ENCODE measurements at places on chromosomes 5 and 9.

DNA sequence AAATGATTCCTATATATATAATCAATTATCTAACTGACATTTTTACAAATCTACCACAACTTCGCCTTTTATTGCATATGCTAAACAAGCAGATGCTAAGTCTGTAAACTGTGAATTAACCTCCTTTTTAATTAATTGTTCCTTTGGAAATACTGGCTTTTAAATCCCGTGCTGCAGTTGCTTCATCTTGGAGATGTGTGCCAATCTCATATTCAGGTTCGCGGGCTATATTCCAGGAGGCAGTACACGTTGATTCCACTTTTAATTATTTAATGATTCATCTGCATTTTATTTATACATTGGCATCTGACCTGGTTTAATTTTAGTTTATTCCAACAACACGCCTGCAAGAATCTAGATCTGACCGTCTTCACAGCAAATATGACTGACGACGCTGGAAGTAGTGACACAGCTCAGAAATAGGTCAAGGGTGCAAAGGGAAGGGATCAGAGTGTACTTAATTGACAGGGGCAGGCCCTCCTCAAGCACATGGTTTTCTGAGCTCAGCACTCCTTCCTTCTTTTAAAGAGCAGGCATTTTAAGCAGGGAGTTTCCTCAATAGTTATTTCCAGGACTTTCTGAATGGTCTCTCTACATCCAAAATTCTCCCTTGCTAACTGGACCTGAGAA, 125.2 kb downstream of the GLIS3 start:
- DNase-seq, result no peak

DNA sequence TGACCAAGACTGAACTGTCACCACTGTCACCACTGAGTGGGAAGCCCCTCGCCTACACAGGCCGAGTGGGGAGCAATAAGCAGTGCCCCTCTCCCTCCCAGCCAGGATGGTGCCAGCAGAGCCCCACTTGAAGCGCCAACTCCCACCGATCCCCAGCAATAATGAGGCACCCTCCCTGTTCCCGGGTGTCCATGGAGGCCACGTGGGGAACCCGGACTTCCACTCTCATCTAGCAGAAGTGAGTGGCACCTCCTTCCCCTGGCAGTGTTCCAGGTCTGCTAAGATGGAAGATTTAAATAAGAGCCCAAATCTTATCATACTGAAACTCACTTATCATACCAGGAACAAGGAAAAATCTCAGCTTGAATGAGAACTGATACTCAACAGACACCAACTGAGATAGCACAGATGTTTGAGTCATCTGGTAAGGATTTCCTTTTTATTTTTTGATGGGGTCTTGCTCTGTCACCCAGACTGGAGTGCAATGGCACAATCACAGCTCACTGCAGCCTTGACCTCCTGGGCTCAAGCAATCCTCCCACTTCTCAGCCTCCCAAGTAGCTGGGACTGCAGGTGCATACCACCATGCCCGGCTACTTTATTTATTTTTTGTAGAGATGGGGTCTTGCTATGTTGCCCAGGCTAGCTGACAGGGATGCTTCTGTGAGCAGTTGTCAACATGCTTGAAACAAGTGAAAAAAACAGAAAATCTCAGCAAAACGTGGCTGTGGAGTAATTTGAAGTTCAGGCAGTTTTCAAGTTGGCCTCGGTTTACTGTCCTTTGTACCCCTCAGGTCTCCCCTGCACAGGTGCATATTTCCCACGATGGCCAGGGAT, 29.6 kb upstream of the ASS1 start:
- DNase-seq, result no peak

GRCh38 chr9:136997830-136998234, 1.5 kb upstream of the CLIC3 start:
- no peak for DNase-seq

DNA sequence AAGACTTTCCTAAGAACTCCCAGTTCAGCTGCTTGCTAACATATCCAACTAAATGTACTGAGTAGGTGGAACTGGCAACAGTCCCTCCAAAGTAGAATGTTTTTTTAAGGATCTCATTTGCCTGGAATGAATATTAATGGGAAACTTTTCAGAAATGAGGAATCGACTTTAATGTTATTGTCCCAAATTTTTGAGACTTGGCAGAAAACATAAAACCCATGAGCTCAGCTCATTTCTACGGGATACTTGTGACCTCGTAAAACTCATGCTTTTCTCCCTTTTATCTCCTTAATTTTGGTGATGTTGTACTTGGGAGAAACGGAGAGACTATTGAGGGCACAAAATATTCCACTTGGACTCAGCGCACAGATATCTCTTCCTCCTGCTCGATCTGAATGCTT, 296.8 kb downstream of the EBF1 start:
- DNase-seq, result no peak

- DNase-seq, result no peak
Observed at GRCh38 chr9:79233542-79233941, 338.2 kb upstream of the TLE4 start.

GRCh38 chr5:74763504-74763903, 3.4 kb downstream of the GFM2 start:
- DNase-seq, result no peak

- DNase-seq, result no peak
Observed at GRCh38 chr9:91273853-91274552, 87.7 kb downstream of the AUH start.

GRCh38 chr9:97857606-97858392, 4.8 kb downstream of the FOXE1 start:
- no peak for DNase-seq

- no peak for DNase-seq
Observed at GRCh38 chr5:132557478-132558172, 848 bp downstream of the RAD50 start.
